ENCODE measurements at places on chromosomes 12 and 14.

DNA sequence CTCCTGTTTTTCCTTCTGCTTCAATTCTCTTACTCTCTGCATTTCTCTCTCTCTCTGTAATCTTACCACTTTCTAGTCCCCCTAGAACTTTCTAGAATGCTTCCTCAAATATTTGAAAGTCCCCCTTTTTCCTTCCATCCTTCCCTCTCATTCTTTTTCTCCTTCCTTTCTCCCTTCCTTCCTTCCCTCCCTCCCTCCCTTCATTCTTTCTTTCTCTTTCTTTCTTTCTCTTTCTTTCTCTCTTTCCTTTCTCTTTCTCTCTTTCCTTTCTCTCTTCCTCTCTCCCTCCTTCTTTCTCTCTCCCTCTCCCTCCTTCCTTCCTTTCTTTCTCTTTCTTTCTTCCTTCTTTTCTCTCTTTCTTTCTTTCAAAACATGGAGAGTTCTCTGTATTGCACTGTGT lies 201.4 kb upstream of the IGF1 start:
- DNase-seq: no peak

- no peak for DNase-seq
These were observed 478.5 kb downstream of the ATP23 start for GRCh38 chr12:58419905-58420304.

DNA sequence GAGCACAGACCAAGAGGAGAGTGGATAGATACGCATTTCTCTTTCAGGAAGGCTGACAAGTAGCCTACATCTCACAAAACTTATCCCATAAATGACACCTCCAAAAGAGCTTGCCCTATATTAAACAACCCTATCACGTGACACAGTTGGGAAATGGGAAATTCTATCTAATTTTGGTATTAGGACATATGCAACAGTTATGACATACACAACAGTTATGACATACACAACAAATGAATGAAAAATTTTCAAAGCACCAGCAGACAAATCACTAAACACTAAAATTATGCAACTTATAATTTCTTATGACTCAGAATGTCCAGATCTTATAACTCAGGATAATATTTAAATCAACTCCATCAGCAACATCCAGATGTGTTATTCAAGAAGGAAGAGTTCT lies 54.1 kb downstream of the DUSP16 start:
- no peak for DNase-seq

- DNase-seq: no peak
These were observed 133.5 kb downstream of the KCNK10 start for GRCh38 chr14:88189417-88190191.

- DNase-seq: peak; percentile 16
These were observed 386.4 kb downstream of the RGS6 start for GRCh38 chr14:72318648-72319047.

DNA sequence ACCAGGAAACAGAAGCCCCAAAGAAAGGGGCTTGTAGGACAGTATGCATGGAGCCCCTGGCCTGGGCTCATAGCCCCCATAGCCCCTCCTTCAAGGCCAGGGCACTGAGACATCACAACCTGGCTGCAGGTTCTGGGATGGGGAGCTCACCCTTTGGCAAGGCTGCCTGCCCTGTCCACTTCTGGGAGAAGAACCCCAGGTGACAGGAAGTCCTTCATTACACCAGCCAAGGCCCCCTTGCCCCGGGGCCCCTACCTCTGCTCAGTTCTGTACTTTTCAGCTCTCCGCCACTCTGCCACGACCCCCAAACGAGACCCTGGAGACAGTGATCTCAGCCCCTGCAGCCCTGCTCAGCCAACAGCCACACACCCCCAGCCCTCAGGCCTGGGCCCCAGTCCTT lies 223.2 kb upstream of the RTL1 start:
- no peak for DNase-seq

- DNase-seq: no peak
These were observed 564.8 kb downstream of the VRK1 start for GRCh38 chr14:97361958-97362357.

DNA sequence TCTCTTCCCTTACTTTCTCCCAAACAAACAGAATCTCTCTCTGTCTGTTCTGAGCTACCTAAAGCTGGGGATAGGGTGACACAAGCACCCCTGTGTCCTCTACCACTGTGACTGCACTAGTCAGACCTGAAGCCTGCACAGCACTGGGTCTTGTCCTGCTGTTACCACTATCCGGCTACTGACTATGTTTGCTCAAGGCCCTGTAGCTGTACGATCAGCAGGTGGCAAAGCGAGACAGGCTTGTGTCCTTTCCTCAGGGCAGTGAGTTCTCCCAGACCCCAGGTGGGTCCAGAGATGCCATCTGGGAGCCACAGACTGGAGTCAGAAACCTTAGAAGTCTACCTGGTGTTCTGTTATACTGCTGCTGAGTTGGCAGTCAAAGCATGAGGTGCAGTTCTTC lies 116.4 kb downstream of the NUBPL start:
- no peak for DNase-seq

GRCh38 chr14:67485501-67486095 lies 2.9 kb downstream of the TMEM229B start:
- no peak for DNase-seq

DNA sequence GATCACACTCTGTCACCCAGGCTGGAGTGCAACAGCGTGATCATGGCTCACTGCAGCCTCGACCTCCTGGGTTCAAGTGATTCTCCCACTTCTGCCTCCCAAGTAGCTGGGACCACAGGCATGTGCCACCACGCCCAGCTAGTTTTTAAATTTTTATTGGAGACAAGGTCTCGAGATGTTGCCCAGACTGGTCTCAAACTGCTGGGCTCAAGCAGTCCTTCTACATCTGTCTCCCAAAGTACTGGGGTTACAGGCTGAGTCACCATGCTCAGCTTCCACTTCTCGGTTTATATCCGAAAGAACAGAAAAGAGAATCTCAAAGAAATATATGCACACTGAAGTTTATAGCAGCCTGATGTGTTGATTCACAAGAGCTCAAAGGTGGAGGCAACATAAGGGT lies 107.5 kb downstream of the SCARB1 start:
- no peak for DNase-seq

DNA sequence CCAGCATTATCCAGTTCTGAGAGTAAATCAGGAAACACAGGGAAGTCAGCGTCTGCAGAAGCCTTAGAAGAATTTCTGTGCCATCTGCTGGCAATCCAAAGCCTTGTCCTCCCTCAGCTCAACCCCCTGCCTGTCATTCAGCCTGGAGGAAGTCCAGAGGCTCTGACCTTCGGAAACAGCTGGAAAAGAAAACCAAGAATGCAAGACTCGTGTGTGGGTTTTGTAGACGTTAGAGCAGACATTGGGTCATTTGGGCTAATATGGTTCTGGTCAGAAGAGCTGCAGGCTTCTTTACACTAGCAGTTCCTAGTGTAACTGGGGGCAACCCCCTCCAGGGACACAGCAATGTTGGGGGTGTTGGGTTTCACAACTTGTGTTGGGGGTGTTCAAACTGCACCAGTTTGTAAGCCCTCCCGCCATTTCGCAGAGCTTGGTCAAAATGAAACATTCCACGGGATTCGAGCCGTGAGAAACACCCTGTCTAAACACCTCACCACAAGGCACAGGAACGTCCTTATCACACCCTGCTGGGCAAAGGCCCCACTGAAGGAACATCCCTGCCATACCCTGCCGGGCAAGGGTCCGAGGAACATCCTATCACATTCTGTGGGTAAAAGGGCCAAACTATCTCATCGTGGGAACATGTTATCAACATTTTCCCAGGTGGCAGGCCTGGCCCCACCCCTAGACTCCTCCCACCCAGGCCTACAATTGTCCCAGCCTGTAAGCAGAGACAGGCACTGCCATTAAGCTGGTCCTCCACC lies 21.0 kb upstream of the SERPINA4 start:
- DNase-seq: no peak

- DNase-seq: no peak
These were observed 60.0 kb downstream of the GALNT16 start for GRCh38 chr14:69319911-69320310.

- DNase-seq: no peak
These were observed 25.2 kb upstream of the PNMA1 start for GRCh38 chr14:73739174-73739898.

DNA sequence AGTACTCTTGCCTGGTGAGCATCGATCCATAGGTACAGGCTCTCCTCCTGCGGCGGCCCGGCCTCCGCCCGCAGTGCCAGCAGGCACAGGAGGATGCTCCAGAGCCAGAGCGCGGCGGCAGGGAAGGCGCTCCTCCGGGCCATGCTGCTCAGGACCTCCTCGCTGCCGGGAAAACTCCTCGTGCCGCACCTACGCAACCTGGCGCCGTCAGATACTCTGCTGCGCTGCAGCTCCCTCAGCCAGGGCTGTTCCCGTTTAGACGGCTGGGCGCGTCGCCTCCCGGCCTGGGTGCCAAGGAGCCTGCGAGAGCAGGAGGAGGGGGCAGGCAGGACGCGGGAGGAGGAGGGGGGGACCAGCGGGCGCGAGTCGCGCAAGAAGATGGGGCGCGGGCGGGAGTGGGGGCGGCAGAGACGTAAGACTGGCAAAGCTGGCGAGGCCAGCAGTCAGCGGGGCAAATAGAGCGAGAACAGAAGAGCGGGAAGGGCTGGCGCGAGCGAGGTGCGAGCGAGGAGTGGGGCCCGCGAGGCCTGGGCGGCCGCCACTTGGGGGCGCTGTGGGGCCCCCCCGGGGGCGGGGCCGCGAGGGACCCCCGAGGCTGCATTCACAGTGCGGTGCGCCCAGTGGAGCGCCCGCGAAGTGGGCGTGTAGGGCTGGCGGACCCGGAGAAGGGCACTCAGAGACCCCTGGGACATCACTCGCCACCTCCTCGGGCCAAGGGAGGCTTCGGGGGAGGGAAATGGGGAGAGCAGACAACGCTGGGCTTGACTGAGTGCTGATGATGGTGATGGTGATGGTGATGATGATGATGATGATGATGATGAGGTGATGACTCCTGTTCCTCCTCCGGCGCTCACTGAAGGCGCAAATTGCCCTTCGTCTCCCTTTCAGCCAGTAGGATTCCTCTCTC lies at the start of gene WIF1:
Gene WIF1 (minus strand): TSS at position 257 of the 907 bp plus-strand sequence. CDS start 114 bp downstream, at position 143.
- peak; percentile 30 for DNase-seq

DNA sequence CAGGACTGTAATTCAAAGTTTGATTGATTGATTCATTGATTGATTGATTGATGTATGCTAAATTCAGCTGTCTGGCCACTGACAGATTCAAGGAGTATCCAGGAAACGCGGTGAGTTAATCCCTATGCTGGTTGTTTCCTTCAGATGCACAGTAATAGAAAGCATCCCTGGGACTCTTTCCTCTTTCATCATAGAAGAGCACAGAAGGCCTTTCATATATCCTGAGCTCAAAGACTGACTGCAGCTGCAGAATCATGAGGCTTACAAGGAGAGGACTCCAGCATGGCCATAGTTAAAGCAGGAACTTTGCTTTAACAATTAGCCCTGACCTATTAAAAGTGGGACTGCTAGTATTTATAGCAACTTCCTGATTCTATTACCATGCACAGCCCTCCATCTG lies 187.7 kb upstream of the TMTC1 start:
- no peak for DNase-seq

GRCh38 chr12:95304673-95305198 lies 87.1 kb downstream of the VEZT start:
- DNase-seq: no peak

- DNase-seq: no peak
These were observed 13.9 kb upstream of the HDAC7 start for GRCh38 chr12:47833591-47834012.

DNA sequence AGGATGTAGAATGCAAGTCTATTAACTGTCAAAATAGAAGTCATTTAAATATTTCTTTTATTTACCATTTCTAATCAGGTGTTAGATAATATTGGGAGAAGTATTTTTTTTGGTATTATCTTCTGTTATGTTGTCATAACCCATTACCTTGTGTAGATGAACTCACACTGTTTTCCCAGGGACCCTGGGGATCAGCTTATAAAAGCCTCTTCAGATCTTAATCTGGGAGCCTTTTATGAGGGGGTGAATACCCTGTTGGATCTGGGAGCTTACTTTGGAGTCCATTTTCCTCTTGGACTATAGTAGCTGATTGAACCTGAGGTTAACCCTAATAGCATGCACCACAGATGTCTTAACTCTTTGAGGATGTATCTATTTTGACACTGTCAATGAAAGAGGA lies 176.3 kb upstream of the ATP2B1 start:
- no peak for DNase-seq

DNA sequence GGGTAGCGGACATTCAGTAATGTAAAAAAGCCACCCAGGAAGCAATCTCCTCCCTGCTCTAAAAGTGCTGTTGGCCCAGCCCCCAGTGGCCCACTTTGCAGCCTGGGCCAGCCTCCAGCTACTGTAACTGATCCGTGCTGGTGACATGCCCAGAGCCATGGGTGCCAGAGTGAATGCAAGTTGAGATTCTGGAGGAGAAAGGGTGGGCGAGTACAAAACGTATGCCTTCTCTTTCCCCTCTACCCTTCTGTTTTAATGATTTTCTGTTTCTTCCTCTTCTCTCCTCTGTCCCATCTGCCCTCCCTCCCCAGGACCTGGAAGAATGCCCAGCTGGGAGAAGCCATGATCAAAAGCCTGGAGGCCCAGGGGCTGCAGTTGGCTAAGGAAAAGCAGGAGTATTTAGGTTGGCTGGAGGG lies 16.9 kb downstream of the PLEKHD1 start:
- no peak for DNase-seq

GRCh38 chr12:131309700-131310099 lies 356.0 kb downstream of the ADGRD1 start:
- DNase-seq: no peak

DNA sequence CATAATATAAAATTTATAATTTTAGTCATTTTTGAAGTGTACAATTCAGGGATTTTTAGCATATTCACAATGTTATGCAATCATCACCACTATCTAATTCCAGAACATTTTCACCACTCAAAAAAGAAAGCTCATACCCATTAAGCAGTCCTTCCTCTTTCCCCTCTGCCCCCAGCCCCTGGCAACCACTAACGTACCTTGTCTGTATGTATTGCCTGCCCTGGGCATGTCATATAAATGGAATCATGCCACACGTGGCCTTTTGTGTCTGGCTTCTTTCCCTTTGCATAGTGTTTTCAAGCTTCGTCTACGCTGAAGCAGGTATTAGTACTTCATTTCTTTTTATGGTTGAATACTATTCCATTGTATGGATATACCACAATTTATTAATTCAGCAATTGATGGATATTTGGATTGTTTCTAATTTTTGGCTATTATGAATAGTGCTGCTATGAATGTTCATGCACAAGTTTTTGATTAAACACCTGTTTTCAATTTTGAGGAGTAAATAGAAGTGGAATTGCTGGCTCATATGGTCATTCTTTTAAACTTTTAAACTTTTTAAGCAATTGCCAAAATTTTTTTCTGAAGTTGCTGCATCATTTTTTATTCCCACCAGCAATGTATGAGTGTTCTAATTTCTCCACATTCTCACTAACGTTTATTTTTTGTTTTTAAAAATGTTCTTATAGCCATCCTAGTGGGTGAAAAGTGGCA lies 1.6 kb upstream of the SSTR1 start:
- no peak for DNase-seq

DNA sequence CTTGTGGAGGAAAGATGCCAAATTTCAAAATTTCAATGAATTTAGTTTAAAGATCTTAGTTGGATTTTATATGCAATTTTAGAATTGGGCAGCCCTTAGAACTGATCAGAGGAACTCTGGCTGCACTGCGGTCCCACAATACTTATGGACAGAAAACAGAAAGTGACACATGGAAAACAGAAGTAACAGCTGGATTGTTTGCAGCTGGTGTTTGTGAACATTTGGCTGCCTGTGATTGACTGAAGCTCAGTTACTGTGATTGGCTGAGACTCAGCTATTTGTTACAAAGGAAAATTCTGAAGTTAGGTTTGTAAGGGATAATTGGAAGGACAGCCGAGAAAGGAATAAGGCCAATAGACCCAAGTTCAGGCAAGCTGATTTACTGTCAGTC lies 10.0 kb upstream of the KRT86 start:
- no peak for DNase-seq

GRCh38 chr14:75307700-75308379 lies 29.2 kb downstream of the FOS start:
- peak; percentile 65 for DNase-seq

GRCh38 chr14:57362361-57362760 lies 28.0 kb upstream of the NAA30 start:
- no peak for DNase-seq

Data from GM06990 (cell line).